ENCODE measurements at places on chromosomes 1 and 21. TPM values are rescaled to one million over a fixed set of nuclear protein-coding genes. Genes with fewer than 3 reads are reported as not detected.

DNA sequence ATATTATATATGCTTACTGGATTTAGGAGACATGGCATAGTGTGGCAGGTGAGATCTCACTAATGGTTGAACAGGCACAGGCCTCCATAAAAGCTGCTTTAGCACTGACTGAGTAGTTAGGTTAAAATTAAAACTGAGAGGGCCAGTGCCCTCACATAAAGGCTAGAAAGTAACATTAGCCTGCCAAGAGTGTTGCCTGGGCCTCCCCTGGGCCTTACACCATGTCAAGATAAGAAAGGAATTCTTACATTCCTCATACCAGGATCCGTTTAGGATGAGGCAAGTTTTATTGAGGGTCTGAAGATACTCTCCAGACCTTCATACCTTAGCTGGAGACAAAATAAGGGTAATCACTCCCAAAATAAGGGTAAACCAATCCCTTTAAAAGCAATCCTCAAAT is 1011.8 kb downstream of the PLA2G4A start:
- DNase-seq = no peak

Gene OR2T2
- total RNA-seq = not detected

GRCh38 chr1:22805672-22806038 is 95.0 kb downstream of the EPHB2 start:
- DNase-seq = no peak

GRCh38 chr1:106889059-106889458 is 167.4 kb upstream of the PRMT6 start:
- DNase-seq = no peak

Measured in bronchial epithelial cell (primary cell).